Effector memory CD4-positive, alpha-beta T cell (primary cell): ENCODE measurements at places on chromosomes 1 and 21.

GRCh38 chr1:29364101-29364678 lies 127.9 kb downstream of the PTPRU start:
- no peak for DNase-seq

DNA sequence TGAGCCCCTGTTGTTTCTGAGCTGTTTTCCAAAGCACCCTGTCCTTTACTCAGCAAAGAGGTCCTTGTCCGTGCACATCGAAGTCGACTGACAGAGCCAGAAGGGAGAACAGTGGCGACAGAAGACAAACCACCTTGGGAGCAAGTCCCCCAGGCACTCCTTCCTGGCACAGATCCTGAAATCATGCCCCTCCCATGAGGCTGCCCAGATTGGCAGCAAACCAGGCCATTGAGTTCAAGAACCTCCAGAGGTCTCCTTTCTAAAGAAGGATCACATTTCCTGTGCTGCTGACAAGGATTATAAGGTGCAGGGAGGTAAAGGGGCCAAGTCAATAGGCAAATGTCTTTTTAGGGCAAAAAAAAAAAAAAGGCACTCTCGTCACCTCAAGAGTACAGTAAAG lies 84.7 kb upstream of the HIVEP3 start:
- no peak for DNase-seq

GRCh38 chr1:154736841-154737240 lies 128.9 kb upstream of the ADAR start:
- DNase-seq: no peak

- DNase-seq: peak; percentile 11
Measured at GRCh38 chr1:39409055-39409816, 82.2 kb upstream of the BMP8A start.

GRCh38 chr1:32870615-32871363 lies at the start of gene FNDC5:
FNDC5 (minus strand) TSS chr1:32870912.
- DNase-seq: no peak

DNA sequence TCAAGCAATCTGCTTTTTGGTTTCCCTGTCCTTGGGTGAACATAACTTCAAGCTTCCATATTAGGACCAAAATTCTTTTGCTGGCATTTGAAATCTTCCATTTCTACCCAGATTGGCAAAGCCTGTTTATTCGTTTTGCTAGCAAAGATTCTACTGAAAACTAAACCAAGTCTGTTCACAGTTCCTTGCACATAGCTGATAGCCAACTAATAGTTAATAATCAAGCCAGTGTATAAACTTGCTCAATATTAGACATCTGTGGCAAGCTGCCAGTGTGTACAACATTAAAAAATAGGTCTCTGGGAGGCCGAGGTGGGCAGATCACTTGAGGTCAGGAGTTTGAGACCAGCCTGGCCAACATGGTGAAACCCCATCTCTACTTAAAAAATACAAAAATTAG lies 6.3 kb downstream of the APP start:
- no peak for DNase-seq

DNA sequence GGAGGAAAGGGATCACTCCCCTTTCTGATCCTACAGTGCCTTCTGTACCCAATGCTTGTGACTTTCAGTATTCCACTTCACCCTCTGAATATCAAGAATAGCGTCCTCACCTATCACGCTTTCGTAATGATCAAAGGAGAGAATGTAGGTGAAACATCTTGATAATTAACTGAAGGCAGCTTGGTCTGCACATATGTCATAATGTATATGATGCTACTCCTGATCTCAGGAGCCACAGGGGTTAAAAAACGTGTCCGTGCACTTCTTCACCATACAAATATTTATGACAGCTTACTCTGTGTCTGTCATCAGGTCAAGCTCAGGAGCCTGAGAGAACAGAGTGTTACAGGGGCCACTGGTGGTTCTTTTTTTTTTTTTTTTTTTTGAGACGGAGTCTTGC lies 1.2 kb upstream of the PIK3C2B start:
- no peak for DNase-seq

GRCh38 chr21:38822778-38823238 lies 17.1 kb downstream of the ETS2 start:
- no peak for DNase-seq

- DNase-seq: no peak
Measured at GRCh38 chr1:61642475-61643232, 82.3 kb downstream of the TM2D1 start.

- DNase-seq: no peak
Measured at GRCh38 chr1:68746378-68746777, 249.5 kb upstream of the DEPDC1 start.

DNA sequence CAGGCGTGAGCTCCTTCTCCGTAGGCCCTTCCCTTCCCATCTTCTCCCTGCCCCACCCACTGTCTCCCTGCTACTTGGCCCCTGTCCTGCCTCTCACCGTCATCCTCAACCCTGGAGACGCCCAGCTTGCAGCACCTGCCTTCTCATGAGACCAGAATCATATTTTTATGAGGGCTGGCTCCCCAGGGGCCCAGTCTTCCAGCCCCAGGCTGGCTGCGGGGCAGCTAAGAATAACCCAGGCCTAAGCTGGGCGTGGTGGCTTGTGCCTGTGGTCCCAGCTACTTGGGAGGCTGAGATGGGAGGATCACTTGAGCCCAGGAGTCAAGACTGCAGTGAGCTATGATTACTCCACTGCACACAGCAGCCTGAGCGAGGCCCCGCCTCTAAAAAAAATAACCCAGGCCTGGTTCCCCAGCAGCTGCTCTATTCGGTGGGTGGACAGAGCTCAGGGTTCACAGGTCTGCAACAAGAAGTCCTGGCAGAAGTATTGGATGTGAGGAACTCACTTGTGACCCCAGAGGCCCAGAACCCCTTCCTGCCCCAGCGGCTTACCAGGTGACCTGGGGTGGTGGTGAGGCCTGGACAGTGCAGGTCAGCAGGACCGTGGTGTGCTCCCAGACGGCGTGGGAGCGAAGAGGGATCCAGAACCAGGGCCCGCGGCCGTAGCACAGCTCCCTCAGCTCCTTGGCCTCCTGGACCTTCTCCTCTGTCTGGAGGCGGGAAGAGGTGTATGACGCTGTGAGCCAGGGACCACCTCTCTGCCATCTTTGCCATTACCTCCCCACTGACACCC lies 6.4 kb downstream of the MYOM3 start:
- no peak for DNase-seq

DNA sequence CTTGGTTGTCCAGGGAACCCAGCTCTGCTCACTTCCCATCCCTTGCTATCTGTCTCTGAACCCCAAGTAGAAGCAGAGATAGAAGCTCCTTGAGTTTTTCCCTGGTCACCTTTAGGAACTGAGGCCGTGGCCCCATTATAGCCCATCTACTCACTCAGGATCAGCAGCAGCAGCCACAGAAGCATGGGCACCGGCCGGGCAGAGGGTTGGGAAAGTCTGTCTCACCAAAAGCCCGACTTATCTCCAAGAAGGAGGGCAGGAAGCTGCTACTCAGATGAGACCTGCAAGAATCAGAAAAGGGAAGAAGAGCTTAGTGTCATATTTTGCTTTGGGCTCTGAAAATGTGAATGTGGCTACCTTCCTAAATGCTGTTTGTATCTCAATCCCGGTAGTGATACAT lies 264 bp downstream of the FCRL3 start:
- no peak for DNase-seq

- DNase-seq: no peak
Measured at GRCh38 chr1:27569506-27570291, 34.2 kb downstream of the AHDC1 start.

DNA sequence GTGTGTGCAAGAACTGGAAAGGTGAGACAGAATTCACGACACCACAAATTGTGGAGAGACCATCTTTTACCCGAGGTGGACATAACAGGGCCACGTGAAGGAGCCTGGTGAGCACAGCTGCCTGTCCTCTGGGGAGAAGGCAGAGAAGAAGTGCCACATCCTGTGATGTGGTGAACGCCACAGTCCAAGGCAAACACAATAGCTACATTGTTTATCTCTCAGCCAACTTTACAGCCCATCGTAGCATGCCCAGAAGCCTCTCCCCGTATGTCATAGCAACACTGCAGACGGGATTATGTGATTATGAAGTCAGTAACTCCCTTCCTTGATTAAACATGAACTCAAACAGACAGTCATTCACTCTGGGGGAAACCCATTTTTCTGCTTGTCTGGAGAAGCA lies 612.2 kb downstream of the SMYD3 start:
- no peak for DNase-seq

- DNase-seq: no peak
Measured at GRCh38 chr1:171753182-171753581, 11.3 kb upstream of the VAMP4 start.
